ENCODE measurements at places on chromosomes 3 and 15. TPM values are rescaled to one million over a fixed set of nuclear protein-coding genes. Genes with fewer than 3 reads are reported as not detected.

Gene LCTL
- total RNA-seq, result not detected

Gene ARHGAP31
- 0.93 TPM for total RNA-seq

Gene MBNL1
- 200 TPM for total RNA-seq

Gene WDR76
- 33.0 TPM for total RNA-seq

Gene CPN2
- not detected for total RNA-seq

Gene WDR93
- total RNA-seq, result 0.42 TPM

Gene ABHD5
- total RNA-seq, result 18.5 TPM

Gene SEMA7A
- total RNA-seq, result 13.8 TPM

Gene EPHB3
- 6.5 TPM for total RNA-seq

Gene PROS1
- total RNA-seq, result 9.6 TPM

Gene LRRK1
- total RNA-seq, result 21.6 TPM

GRCh38 chr3:164418414-164418813, 659.9 kb downstream of the SI start:
- H3K4me1 ChIP-seq, result no peaks in the 10 kb centered on the region
- no peak for DNase-seq
- no peaks in the 10 kb centered on the region for H3K27me3 ChIP-seq
- H3K36me3 ChIP-seq, result no peaks in the 10 kb centered on the region

DNA sequence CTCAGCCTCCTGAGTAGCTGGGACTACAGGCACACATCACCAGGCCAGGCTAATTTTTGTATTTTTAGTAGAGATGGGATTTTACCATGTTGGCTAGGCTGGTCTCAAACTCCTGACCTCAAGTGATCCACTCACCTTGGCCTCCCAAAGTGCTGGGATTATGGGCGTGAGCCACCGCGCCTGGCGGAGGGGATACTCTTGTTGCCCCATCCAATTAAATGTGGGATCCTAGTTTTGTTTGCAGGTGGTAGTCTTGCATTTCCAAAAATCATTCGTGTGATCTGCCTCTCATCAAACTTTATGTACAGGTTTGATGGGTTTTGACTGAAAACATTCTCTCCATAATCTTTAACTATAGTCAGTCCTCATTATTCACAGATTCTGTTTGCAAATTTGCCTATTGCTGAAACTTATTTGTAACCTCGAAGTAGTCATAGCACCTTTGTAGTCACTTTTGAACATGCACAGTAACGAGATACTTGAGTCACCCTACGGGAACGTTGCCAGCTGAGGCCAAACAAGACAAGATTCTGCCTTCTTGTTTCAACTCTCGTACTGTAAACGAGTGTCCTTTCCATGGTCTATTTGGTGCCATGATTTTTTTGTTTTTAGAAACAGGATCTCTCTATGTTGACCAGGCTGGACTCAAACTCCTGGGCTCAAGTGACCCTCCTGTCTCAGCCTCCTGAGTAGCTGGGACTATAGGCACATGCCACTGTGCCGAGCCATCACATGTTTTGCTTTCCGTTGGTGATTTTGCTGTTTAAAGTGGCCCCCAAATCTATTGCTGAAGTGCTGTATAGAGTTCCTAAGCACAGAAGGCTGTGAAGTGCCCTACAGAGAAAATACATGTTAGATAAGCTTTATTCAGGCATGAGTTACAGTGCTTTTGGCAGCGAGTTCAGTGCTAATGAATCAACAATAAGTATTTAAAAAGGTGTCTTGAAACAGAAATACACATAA, 8.1 kb upstream of the MAPK6 start:
- H3K36me3 ChIP-seq, result no peaks in the 10 kb centered on the region
- peaks cover 28% of the 10 kb centered on the region for H3K4me1 ChIP-seq
- no peaks in the 10 kb centered on the region for H3K27me3 ChIP-seq
- DNase-seq, result peak; percentile 48

DNA sequence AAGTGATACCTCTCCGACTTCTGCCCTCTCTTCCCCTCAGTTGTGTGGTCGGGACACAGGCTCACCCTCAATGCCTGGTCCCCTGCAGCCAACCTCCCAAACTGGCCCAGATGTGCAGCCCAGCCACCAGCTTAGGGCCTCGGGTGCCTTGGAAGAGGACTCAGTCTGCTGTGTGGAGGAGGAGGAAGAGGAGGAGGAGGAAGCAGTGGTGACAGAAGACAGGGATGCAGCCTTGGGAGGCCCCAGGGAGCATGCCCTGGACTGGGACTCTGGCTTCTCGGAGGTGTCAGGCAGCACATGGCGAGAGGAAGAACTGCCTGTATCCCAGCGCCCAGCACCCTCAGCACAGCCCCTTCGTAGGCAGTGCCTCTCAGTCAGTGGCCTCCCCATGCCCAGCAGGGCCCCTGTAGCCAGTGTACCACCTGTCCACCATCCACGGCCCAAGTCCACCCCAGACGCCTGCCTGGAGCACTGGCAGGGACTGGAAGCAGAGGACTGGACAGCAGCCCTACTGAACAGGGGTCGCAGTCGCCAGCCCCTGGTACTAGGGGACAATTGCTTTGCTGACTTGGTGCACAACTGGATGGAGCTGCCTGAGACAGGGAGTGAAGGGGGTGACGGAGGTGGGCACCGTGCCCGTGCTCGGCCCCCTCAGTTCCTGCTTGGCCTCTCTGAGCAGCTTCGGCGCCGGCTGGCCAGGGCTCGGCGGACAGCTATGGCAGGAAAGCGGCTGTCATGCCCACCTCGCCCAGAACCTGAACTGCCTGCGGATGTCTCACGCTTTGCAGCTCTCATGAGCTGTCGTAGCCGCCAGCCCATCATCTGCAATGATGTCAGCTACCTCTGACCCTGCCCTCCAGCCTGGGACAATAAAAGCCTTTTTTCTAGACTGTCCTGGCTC, 1.3 kb downstream of the INKA1 start:
- H3K27me3 ChIP-seq, result no peaks in the 10 kb centered on the region
- H3K4me1 ChIP-seq, result peaks cover 24% of the 10 kb centered on the region
- H3K36me3 ChIP-seq, result no peaks in the 10 kb centered on the region
- H3K27ac ChIP-seq, result no peak overlapping the region

DNA sequence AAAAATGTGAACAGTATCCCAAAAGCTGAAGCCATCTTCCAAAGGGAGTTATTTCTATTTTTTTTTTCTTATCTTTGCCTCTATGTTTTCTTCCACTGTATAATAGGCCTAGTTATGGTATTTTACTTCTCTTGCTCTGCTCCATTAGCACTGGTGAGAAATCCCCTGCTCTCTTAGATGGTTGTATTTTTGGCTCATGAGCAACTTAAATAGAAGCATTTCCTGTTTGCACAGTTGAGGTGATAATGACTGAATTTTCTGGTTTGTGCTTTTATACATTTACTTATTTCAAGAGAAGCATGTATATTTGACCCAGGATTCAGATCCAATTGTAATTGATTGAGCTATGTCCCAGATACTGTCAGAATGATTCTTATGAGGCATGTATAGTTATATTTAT, 61.6 kb upstream of the CD200R1L start:
- H3K36me3 ChIP-seq, result no peaks in the 10 kb centered on the region
- no peaks in the 10 kb centered on the region for H3K4me1 ChIP-seq
- H3K4me3 ChIP-seq, result no peak overlapping the region
- H3K27me3 ChIP-seq, result no peaks in the 10 kb centered on the region
- no peak overlapping the region for H3K27ac ChIP-seq
- no peak for DNase-seq

GRCh38 chr3:19348941-19349564, 200.7 kb downstream of the KCNH8 start:
- H3K27ac ChIP-seq, result no peak overlapping the region
- peak; percentile 13 for DNase-seq
- H3K36me3 ChIP-seq, result no peaks in the 10 kb centered on the region
- no peaks in the 10 kb centered on the region for H3K4me1 ChIP-seq

GRCh38 chr3:139285691-139286090, 58.1 kb upstream of the MRPS22 start:
- no peaks in the 10 kb centered on the region for H3K27me3 ChIP-seq
- no peak overlapping the region for H3K4me3 ChIP-seq
- DNase-seq, result no peak
- peaks cover 40% of the 10 kb centered on the region for H3K4me1 ChIP-seq
- no peaks in the 10 kb centered on the region for H3K36me3 ChIP-seq
- H3K27ac ChIP-seq, result no peak overlapping the region

GRCh38 chr3:50256978-50257890, 11.7 kb upstream of the SEMA3B start:
- no peak overlapping the region for H3K4me3 ChIP-seq
- no peak for DNase-seq
- no peaks in the 10 kb centered on the region for H3K27me3 ChIP-seq

GRCh38 chr3:11375333-11376088, 103.3 kb downstream of the ATG7 start:
- no peaks in the 10 kb centered on the region for H3K36me3 ChIP-seq
- no peak overlapping the region for H3K4me3 ChIP-seq
- H3K27me3 ChIP-seq, result no peaks in the 10 kb centered on the region
- no peak for DNase-seq
- no peaks in the 10 kb centered on the region for H3K4me1 ChIP-seq
- H3K27ac ChIP-seq, result no peak overlapping the region

GRCh38 chr3:40229386-40229785, 80.1 kb upstream of the EIF1B start:
- no peaks in the 10 kb centered on the region for H3K4me1 ChIP-seq
- no peak overlapping the region for H3K27ac ChIP-seq
- no peak overlapping the region for H3K4me3 ChIP-seq
- no peak for DNase-seq
- peaks cover 14% of the 10 kb centered on the region for H3K27me3 ChIP-seq
- no peaks in the 10 kb centered on the region for H3K36me3 ChIP-seq

DNA sequence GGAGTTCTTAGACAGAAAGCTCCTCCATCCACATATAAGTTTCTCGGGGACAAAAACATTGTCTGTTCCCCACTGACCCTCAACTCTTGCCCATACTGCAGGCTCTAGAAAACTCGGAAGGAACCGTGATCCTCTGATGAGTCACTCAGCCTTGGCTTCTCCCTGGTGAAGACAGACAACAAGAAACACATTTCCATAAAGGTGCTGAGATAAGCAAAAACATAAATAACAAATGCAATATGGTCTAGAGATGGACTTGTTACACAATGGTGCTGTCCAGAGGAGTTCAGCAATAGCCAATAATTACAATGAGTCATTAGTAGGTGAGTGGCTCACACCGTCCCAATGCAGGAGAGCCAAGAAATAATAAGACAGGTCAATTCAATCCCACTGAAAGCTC, 43.7 kb downstream of the MAGI1 start:
- H3K4me3 ChIP-seq, result no peak overlapping the region
- H3K27me3 ChIP-seq, result no peaks in the 10 kb centered on the region
- DNase-seq, result peak; percentile 23

DNA sequence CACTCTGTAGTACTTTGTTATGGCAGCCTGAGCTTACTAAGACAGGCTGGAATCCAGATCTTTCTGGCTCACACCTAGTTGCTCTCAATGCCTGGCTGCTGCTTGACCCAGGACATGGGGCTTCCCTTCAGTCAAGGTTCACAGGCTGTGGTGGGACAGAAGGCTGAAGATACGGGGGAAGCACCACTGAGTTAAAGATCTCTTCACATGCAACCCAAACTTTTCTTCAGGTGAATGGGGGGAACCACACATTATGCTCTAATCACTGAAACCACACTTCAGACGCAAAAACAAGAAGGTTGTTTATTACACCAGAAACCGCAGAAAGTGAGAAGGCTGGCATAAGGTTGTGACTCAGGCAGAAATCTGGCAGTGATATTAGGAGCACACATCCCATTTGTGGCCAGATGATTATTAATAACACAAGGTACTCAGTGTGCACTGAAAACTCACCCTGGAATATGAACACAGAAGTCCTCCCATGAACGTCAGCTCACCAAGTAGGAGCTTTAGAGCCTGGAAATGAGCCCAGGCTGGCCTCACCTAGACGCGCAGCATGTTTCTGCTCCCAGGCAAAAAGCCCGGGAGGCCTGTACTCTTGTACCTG, 230.5 kb upstream of the CHRNA7 start:
- H3K27me3 ChIP-seq, result no peaks in the 10 kb centered on the region
- H3K4me3 ChIP-seq, result no peak overlapping the region
- DNase-seq, result no peak
- peaks cover 8% of the 10 kb centered on the region for H3K4me1 ChIP-seq

DNA sequence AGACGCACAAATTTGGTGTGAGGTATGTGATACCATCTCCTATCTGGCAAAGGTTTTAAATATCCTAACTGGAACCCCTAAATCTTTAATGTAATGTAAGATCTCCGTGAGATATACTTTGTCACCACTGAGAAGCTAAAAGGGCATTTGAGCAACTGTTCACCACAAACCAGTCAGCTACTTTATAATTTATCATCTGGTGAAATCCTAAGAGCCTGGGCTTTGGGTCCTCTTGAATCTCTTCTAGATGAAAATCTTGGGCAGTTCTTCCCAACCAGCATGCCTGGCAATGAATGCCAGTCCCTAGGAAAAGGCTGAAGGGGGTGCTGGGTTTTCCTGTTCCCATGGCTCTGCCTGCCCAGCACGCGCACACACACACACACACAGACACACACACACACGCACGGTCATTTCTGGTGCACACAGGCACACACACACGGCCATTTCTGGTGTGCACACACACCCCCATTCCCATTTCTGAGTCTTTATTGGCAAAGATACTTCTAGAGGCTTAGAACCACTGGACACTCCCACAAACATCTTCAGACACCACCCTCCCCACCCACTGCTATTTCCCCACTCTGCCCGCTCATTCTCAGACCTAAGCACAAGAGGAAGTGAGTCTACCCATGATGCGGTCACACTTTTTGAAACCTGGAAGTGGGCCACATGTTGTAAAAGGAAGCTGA, 72.6 kb downstream of the MYO1E start:
- H3K27me3 ChIP-seq, result no peaks in the 10 kb centered on the region
- peak overlapping the region; percentile 62 for H3K27ac ChIP-seq
- H3K36me3 ChIP-seq, result no peaks in the 10 kb centered on the region
- peak; percentile 86 for DNase-seq
- peak overlapping the region; percentile 44 for H3K4me3 ChIP-seq

- H3K4me3 ChIP-seq, result no peak overlapping the region
- H3K27me3 ChIP-seq, result no peaks in the 10 kb centered on the region
- no peak overlapping the region for H3K27ac ChIP-seq
- no peaks in the 10 kb centered on the region for H3K36me3 ChIP-seq
- peaks cover 4% of the 10 kb centered on the region for H3K4me1 ChIP-seq
Measured at GRCh38 chr3:184590795-184591194, 29.2 kb downstream of the EPHB3 start.

GRCh38 chr15:65343374-65343981, 34.3 kb downstream of the IGDCC3 start:
- no peak overlapping the region for H3K27ac ChIP-seq
- H3K36me3 ChIP-seq, result no peaks in the 10 kb centered on the region
- H3K4me3 ChIP-seq, result no peak overlapping the region
- H3K4me1 ChIP-seq, result no peaks in the 10 kb centered on the region

GRCh38 chr3:152196782-152197181, 71.9 kb upstream of the MBNL1 start:
- H3K36me3 ChIP-seq, result no peaks in the 10 kb centered on the region
- no peak overlapping the region for H3K4me3 ChIP-seq
- no peaks in the 10 kb centered on the region for H3K27me3 ChIP-seq
- DNase-seq, result no peak

DNA sequence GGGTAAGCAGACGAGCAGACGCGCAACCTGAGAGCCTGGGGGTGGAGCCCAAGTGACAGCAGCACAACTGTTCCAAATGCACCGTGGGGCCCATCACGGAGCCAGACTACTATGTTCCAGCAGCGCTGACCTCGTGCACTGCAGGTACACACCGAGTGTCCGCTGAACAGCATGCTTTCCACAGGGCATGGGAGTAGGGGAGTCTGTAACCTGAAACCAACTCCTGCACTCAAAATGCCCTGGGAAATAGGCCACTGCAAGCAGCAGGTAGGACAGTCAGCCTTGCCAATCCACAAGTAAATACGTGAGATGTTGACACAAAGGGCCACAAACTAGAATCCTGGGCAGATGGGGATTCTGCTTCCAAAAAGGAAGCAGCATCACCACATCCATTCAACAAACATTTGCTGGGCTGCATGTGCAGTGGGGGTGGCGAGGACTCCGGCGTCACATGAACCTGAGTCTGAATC, 73.9 kb downstream of the TBC1D2B start:
- H3K36me3 ChIP-seq, result peaks cover 12% of the 10 kb centered on the region
- DNase-seq, result no peak
- no peak overlapping the region for H3K4me3 ChIP-seq
- no peaks in the 10 kb centered on the region for H3K27me3 ChIP-seq
- H3K4me1 ChIP-seq, result peaks cover 5% of the 10 kb centered on the region
